ENCODE measurements at places on chromosomes 11 and 22.

DNA sequence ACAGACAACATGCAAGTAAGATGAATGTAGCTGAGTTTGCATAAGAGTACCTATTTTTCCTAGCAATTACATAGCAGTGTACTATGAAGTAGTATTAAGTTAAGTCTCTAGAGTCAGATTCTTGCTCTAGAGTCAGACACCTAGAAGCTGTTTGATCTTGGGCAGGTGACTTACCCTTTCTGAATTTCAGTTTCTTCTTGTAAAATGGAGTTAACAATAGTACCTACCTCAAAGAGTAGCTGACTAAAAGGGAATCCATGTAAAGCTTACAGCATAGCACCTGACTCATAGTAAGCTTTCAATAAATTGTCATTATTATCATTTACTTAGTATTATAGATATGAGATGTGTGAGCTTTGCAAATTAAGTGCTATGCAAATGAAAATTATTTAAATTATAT is 47.8 kb upstream of the PTPRJ start:
- DNase-seq, result no peak

DNA sequence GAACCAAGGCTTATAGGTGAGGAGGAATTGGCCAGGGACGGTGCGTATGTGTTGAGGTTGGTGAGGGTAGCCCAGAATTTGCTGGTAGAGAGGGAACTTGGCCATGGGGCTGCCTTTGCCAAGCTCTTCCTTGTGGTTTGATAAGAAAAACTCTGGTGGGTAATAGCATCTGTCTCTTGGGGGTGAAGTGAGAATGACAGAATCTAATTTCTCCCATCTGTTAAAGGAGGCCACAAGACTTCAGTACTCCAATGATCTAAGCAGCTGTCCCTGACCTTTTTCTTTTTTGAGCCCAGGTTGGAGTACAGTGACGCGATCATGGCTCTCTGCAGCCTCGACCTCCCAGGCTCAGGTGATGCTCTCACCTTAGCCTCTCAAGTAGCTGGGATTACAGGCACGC is 36.0 kb upstream of the PICK1 start:
- DNase-seq, result no peak

DNA sequence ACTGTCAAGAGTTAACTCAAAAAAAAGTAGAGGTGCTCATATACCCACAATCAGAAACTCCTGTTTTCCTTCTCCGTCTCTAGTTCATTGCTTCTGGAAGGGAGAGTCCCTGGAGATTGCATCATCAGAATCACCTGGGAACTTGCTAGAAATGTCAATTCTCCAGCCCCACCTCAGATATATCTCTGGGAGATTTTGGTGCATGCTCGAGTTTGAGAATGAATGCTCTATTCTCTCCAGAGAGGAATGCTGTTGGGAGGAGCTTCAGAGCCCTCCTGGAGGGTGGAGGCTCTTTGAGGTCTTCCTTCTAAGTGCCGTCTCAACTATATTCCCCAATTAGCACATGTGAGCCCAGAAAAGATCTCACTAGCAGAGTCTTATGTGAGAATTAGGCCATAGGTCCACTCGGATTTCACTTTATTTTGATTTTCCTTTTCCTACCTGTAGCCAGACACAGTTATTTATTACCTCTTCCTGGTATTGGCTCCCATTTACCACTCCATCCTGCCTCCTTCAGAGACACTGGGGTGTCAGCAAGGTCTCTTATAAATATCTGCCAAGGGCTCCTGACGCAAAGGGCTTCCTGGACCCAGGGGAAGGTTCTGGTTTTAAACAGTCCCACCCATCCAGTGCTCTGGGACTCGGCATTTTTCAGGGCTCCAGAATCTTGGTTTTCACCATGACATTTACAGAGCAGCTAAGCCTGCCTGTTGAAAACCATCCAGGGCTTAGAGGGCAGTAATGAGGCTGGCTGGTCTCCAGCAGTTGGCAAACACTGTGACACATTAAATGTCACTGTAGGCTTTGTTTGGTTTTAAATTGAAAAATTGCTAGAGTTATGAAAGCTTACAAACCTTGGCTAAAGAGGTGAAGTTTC is 136.2 kb downstream of the CD44 start:
- no peak for DNase-seq

- no peak for DNase-seq
Measured at GRCh38 chr11:76193219-76193618, 13.1 kb downstream of the WNT11 start.

DNA sequence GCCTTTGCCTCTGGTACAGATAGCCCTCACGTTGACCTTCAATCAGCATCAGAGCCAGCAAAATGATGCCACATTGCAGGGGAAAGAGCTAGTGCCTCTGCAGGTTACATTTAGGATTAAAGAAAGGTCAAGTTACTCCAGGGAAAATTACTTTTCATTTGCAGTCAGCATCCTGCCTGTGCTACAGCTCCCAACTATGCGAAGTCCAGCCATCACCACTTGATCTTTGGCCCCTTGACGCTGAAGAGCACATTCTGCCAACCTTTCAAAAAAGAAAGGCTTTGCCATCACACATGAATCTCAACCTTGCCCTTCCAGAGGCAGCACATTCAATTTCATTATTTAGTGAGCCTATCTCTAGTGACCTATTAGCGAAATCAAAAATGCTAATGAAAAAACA is 11.3 kb downstream of the FJX1 start:
- no peak for DNase-seq

DNA sequence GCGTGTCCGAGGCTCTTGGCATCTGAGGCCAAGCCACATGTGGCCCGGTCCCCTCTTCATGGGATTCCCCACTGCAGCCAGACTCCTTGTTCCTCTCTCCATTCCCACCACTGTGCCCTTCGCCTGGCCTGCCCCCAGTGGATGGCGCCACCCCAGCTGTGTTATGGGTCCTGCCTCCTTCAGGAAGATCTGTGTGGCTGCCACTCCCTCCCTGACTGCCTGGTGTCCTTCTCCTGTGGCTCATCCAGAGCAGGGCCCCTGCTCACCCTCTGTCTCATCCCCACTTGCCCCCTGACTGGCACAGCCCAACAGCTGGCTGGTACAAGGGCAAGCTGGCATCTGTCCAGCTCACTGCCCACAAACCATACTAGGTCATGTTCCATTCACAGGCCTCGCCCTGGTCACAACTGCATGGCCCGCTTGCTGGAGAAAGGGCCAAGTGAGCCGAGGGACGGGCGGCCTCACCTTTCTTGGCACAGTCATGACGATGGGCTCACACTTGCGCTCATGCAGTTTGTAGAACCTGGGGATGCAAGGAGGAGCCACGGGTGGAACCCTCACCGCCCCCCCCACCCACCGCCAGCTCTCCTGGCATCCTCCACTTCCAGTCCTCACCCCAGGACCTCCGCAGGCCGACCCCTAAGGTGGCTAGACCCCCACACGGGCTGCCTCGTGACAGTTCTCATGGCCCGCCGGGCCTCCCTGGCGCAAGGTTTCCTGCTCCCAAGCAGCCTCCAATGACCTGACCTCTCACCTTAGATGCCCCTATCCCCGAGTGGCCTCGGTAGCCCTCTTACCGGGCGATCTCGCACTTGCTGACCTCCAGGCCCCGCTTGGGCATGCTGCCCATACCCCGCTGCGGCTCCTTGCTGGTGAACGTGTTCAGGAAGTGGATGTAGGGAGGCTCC is 2.1 kb upstream of the PTPRCAP start:
- no peak for DNase-seq

- DNase-seq, result peak; percentile 96
Measured at GRCh38 chr11:77191823-77192495, 63.9 kb downstream of the MYO7A start.

DNA sequence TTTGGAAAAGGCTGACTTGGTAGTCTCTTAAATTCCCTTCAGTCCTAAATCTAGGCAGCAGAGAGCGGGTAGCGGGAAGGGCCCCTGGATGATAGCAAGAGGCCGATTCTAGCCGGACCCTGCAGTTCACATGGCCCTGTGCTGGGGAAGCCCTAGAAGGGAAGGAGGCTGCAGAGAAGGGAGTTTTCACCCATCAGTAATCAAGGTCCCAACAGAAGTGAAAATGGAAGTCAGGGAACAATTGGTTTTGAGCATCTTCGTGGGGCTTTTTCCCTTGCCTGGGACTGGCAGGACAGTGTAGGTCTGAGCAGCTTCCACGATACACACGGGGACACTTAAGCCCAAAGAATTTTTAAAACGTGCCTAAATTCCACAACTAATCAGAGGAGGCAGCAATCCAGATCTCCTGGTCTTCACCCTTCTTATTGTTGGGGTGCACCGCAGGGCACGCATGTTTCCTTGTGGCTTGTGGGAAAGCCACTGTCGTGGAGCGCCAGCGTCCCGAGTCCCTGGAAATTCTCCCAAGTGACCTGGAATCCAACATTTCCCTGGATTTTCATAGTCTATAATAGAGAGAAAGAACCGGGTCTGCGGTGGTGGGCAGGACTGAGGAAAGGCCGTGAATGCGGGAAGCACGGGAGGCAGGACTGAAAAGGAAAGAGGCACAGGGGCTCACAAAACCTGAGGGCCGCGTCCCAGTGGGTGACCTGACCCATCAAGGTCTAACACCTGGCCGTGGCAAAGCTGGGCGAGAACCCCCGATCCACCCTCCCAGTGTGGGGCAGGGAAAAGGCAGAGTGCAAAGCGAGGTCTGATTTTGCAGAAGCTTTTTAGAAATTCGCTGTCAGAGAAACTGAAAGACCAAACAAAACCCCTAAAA is 846 bp upstream of the OAF start:
- no peak for DNase-seq

- DNase-seq, result no peak
Measured at GRCh38 chr11:10674440-10674855, 19.1 kb downstream of the IRAG1 start.

DNA sequence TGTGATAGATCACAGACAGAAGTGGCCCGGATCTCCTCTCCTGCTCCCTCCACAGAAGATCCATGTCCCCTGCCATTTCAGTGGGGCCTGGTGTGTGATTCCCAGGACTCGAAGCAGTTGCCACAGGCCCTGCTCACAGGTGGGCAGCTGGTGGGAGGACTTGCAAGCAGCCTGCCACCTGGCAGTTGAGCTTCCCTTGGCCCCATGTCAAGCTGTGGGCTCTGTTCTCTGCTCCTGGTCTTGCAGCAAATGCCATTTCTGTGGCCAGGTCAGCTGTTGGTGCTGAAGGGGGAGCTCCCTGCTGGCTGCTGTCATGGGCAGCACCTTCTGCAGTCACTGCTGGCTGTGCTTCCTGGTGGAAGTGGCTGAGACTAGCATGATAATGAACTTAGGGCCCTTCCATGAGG is 59.1 kb upstream of the SLC22A12 start:
- no peak for DNase-seq

GRCh38 chr22:50091092-50091768 is 1.4 kb downstream of the MOV10L1 start:
- no peak for DNase-seq

DNA sequence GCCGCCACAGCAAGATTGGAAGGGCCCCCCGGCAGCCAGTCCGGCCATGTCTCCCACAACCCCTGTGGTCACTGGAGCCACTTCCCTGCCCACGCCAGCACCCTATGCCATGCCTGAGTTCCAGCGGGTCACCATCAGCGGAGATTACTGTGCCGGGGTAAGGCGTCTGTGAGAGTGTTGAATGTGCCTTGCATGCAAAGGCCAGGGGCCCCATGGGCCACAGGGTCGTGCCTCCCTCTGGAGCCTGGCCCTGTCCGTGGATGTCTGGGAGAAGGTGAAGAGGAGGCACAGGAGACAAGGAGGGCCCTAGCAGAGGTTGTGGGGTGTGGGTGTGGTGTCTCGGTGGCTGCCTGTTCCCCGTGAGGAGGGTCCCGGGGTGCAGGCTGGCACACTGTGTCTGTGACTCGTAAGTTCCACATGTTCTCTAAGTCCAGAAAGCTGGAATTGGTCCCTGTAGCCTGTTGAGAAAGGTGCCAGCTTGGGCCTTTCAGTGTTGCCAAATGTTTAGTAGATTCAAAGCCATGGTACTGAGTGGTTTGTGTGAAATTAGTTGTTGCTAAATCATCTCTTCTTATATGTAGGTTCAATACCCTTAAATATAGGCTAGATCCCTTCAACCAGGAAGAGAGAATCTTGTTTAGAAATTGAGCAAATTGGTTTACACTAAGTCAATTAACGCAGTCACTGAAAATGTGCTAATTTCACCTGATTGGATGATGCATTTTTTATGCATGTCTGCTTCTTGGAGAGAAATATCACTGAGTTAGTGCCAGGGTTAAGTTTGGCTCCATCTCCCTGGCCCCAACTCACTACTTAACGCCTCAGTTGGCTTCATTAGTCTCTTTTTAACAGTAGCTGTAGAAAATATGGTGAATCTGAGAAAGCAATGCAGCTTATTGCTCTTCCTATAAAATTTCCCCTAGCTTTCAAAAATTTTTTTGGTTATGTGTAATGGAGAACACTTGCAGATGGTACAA is 23.8 kb downstream of the AMPD3 start:
- DNase-seq, result no peak

DNA sequence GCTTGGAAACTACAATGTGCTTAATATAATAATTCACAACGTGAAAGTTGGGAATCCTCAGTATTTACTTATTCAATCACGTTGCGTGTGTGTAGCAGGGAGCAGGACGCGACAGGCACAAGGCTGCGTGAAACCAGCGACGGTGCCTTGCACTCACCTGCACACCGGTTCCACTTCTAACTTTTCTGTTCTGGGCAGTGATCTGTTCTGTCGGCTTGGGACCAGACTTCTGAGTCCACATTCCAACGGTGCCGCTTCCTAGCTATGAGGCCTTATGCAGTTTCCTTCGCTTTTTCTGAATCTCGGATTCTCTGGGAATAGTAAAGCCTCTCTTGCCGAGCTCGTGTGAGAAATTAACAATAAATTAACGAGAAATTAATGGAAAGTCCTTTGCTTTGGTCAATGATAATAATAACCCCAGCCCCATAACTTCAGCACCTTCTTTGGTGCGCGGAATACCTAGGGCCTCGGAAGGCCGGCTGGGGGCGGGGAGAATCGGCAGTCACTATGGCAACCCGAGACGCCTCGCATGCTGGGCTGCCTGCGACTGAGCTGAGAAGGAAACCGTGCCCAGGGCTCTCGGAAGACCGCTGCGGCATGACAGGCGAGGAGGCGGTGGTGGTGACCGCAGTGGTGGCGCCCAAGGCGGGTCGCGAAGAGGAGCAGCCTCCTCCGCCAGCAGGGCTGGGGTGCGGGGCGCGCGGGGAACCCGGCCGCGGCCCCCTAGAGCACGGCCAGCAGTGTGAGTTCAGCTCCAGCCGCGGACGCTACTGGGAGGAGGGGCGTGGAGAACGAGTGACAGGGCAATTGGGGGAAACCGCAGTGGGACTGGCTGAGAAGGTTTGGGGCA is at the start of gene C11orf97:
TSS of gene C11orf97 (plus strand) at position 530 of the 850 bp plus-strand sequence. CDS start at position 598, 68 bp downstream.
- peak; percentile 17 for DNase-seq

DNA sequence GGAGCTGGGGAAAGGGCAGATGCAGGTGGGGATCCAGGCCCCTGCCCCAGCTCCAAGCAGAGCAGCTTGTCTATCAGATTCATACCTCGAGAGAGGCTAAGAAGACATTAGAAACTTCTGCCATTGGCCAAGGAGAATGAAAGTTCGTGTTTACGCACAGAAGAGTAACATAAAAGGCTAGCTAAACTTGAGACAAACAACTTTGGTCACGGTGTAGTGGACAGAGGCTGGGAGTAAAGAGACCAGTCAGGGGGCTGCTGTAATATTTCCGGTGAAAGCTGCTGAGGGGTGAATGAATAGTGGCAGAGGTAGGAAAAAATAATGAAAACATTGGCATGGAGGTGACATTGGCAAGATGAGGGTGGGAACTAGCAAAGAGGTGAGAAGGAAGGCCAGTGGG is 22.9 kb downstream of the PHF21B start:
- DNase-seq, result no peak

GRCh38 chr11:94574193-94574961 is 7.2 kb downstream of the PIWIL4 start:
- no peak for DNase-seq
